ENCODE measurements at places on chromosomes 13 and 19. TPM values are rescaled to one million over a fixed set of nuclear protein-coding genes. Genes with fewer than 3 reads are reported as not detected.
A peak's percentile ranks its signal among the peaks of the same experiment; 100 is the strongest.

- DNase-seq: no peak
Observed at GRCh38 chr13:80550971-80551441, 210.1 kb upstream of the SPRY2 start.

DNA sequence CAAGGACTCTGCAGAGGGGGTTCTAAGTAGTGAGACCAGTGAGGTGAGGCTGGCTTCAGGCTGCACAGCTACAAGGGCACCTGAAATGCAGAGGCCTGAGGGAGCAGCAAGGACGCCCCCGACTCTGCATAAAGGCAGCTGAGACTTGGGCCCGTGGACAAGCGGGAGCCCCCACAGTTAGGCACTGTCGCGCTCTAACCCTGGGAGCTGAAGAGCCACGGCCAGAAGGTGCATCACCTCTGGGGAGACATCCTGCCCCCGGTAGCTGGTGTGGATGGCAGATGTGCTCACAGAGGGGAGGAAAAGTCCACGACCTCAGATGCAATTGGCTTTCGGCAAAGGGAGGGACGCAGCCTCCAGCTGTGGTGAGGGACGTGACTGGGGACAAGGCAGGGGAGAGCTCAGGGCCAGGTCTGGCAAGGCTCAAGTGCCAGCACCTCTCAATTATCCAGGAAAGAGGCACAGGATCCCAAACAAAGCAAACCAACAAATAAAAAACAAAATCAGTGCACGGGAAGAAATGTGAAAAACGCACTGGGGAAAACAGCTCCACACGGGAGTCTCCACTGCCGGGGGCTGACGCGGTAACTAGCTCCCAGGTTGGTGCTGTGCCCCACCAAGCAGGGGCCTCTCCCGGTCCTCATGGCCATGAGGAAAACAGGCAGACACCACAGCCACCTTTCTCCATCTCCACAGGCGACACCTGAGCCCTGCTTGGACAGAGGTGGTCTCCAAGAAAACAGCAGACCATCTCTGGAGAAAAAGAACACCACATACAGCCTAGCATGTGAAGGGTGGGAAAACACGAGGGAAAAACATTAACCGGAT lies 23.0 kb upstream of the PLPP2 start:
- no peak for DNase-seq

Gene DIAPH3
- 23.1 TPM for total RNA-seq

- DNase-seq: no peak
Observed at GRCh38 chr19:49713236-49713845, 22.4 kb downstream of the CPT1C start.

DNA sequence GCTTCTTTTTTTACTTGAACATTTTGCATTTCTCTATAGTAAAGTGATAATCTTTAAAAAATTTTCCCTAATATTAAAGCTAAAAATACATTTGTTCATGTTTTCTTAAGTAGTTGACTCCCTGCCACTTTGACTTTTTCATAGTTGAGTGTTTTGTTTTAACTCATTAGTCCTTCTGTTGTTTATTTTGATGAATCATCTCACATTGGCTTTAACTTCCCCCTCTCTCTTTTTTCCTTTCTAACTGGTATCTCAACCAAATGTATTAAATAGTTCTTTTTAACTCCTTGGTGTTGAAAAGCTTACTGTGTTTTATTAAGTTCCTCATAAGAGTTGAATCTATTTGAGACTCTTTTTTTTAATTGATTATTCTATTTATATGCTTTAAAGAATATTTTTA lies 2.8 kb downstream of the TNFSF13B start:
- DNase-seq: no peak

- DNase-seq: no peak
Observed at GRCh38 chr13:80483157-80483556, 142.2 kb upstream of the SPRY2 start.

- peak; percentile 41 for DNase-seq
Observed at GRCh38 chr13:79749984-79750551, 269.1 kb downstream of the NDFIP2 start.

Gene APOE
- 530 TPM for total RNA-seq

GRCh38 chr13:75726306-75726705 lies 90.2 kb downstream of the LMO7 start:
- no peak for DNase-seq

GRCh38 chr13:27370305-27370872 lies 54.0 kb upstream of the GTF3A start:
- DNase-seq: no peak

DNA sequence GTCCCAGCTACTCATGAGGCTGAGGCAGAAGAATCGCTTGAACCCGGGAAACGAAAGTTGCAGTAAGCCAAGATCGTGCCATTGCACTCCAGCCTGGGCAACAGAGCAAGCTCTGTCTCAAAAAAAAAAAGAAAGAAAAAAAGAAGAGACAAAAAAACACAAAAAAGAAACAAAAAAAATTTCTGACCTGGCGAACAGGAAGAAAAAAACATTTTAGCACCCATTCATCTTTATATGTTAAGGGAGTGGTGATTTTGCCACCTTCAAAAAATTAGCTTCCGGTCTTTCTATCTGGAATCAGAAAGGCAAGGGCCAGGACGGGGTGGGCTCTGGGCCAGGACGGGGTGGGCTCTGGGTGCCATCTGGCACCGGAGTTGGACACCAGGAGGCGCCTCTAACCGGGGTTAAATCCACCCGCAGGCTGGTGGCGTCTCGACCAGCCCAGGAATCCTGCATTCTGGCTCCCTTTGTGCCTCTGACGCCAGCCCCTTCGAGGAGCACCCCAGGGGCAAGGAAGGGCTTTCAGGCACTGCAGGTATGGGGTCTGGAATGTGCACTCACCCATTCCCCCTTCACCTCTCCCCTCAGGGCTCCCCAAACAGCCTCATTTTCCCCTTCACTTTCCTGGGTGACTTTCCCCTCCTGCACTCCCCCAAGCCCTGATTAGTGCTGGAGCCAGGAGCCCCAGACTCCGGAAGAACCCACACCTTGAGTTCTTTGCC lies 10.4 kb upstream of the ZSWIM4 start:
- DNase-seq: peak; percentile 85

DNA sequence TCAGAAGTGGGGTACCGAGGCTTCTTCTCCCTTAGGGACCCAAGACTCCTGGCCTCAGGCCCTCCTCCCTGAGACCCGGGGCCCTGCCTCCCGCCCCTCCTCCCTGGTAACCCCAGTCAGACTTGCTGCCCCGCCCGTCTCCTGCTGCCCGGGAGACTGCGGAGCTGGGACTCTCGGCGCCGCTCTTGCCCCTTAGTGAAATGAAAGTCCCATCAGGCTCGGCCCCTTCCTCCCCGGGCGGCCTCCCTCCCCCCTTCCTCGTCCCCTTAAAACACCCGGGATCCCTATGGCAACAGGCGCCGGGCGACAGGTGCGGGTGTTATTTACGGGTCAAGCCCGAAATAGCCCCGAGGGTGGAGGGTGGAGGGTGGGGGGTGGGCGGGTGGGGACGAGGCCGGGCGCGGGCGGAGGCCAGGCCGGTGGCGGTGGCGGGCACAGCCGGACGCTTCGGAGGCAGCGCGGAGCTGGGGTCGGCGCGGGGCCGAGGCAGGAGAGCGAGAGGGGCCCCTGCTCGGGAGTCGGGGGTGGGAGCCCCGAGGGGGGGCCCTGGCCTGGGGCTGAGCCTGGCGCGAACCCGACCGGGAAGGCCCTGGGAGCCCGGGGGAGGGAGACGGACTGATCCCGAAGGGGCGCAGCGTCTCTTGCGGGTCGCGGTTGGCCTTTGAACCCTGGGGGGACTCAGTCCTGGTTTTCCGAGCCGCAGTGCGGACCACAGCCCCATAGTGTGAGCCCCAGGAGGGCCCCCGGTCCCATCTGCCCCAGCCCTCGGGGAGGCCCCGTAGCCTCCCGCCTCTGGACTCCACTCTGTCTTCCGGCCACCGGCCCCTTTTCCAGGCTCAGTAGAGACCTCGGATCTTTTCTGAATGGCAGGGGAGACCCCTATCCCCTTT lies at the start of gene CACNG6:
Gene CACNG6, plus strand, starts transcription at position 414 of the 890 bp plus-strand sequence. CDS start 1,241 bp downstream, outside the sequence.
- peak; percentile 74 for DNase-seq

- DNase-seq: no peak
Observed at GRCh38 chr13:30319130-30319529, 11.8 kb upstream of the KATNAL1 start.

- DNase-seq: no peak
Observed at GRCh38 chr13:113497217-113497616, 6.7 kb upstream of the DCUN1D2 start.

Gene TMIGD2
- not detected for total RNA-seq

DNA sequence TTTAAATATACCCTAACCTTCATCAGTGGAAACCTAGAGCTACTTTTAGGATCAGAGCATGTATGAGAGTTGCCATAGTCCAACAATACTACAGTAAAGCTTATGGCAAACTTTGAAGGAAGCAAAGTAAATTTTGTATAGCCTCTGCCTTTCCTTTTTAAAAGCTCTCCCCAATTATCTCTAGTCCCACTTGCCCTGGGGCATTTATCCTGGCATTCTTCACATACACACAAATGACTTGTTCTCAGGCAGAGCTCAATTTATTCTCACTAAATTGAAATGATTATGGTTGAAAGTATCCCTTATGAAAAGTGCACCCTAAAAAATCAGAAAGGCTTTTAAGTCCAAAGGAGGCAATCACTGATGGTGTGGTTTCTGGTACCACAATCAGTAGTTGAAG lies 94.1 kb upstream of the UFM1 start:
- no peak for DNase-seq

DNA sequence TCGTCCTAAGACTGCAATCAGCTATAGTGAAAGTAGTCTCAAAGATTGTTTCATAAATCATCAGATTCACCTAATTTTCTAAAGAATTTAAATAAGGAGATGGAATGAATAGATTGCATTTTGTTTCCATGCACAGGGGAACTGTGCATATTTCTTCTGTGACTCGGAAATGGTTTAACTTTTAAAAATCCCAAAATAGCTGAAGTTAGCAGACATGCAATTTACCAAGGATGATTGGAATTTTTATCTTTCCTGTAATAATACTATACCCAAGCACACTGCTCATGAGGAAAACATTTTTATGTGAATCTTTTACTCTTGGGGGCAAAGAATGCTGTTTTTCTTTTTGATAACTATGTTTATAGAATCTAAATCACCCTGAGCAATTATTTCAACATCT lies 15.0 kb upstream of the LMO7 start:
- no peak for DNase-seq

- no peak for DNase-seq
Observed at GRCh38 chr13:55660851-55661250, 1479.9 kb upstream of the PRR20A start.

GRCh38 chr19:44757735-44758505 lies 9.4 kb downstream of the BCL3 start:
- DNase-seq: peak; percentile 74

Gene INSL3
- 0.63 TPM for total RNA-seq

- DNase-seq: no peak
Observed at GRCh38 chr13:48590141-48590901, 57.4 kb upstream of the RCBTB2 start.

Gene SHD
- total RNA-seq: 4.4 TPM

Gene ZNF112
- total RNA-seq: 4.2 TPM

- DNase-seq: no peak
Observed at GRCh38 chr13:62305756-62306155, 890.1 kb upstream of the PCDH20 start.

DNA sequence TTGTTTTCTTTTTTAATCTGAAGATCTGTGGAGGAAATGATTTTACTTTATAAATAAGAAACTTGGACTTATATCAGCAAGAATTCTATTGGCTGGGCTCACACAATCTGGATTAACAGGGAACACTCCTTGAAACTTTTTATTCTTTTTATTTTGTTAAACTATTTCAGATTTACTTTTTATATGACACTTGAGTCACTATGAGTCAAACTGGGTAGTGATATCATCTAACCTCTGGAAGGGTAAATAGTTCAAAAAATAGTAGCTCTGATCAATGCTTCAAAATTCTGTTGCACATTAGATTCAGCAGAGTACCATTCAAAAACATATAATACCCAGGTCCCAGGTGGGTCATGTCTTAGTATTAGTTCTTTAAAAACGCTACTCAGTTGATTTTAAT lies 55.1 kb upstream of the NBEA start:
- DNase-seq: no peak

DNA sequence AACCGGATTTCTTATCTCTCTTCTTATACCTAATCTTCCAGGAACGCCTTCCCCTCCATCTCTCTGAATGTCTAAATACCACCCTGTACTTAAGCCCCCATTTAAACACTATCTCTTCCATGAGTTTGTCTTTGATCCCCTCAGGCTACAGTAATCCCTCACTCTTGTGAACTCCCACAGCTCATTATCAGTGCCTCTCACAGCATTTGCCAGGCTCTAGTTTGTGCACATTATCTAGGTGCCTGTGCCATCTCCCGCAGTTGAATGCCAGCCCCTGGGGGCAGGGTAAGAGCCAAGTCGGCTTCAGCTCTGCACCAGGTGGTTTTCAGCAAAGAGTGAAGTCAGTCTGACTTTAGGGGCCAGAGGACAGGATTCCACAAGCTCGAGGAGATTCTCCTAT lies 71.4 kb downstream of the FREM2 start:
- no peak for DNase-seq

- no peak for DNase-seq
Observed at GRCh38 chr13:69306766-69307165, 800.9 kb upstream of the ATXN8OS start.

DNA sequence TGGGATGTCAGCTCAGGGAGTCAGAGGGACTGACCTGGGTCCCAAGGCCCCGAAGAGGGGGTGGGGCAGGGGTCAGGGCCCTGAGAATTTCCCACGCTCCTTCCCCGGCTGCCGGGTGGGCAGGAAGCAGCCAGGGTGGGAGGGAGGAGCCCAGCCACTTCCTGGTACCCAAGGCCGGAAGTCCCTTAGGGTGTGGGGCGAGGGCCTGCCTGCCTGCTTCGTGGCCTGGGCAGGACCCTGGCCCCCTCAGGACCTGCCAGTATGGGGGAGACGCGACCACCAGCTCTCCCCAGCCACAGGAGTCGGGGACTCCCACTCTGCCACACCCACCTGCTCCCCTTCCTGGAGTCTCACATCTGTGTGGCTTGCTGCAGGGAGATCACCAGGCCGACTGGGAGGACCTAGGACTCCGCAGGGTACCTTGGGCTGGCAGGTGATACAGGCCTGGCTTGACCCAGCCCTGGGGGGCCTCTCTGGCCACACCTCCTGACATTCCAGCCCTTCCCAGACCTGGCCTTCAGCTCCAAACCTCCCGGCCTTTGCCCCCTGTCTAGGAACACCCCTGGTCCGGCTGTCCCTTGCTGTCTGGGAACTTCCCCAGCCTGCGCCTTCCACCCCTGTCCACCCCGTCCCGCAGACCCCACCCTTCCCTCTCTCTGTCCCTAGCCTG lies 9.8 kb upstream of the CIRBP start:
- DNase-seq: peak; percentile 90

- DNase-seq: no peak
Observed at GRCh38 chr13:34570698-34571353, 371.2 kb upstream of the NBEA start.

Gene DAND5
- total RNA-seq: 0.11 TPM

GRCh38 chr19:334296-335071 lies 10.1 kb downstream of the MIER2 start:
- DNase-seq: no peak

Gene NCR1
- total RNA-seq: 2.0 TPM

- no peak for DNase-seq
Observed at GRCh38 chr13:19156013-19156825, 25.4 kb downstream of the TUBA3C start.

- DNase-seq: no peak
Observed at GRCh38 chr19:51200071-51200666, 24.7 kb upstream of the CD33 start.
